ENCODE measurements at places on chromosomes 11 and 22.

GRCh38 chr11:17481905-17482304, 5.3 kb upstream of the ABCC8 start:
- DNase-seq = no peak

DNA sequence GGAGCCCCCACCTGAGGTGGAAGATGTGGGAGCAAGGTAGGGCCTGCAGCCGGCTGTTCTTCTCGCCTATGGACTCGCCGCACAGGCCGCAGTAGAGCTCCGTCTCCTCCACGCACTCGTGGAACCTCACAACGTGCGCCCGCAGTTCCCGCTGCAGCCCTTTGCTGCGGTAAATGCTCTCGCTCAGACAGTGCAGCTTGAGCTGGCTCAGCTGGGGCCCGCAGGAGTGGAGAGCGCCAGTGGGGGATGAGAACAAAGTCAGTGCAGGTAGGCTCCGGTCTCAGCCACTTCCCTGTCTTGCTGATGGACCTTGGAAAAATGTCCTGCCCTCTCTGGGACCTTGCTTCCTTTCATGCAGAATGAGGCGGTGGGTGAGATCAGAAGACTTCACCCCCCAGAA, 10.2 kb downstream of the RAPSN start:
- DNase-seq = no peak

- no peak for DNase-seq
Measured at GRCh38 chr11:118872403-118872821, 11.3 kb upstream of the CXCR5 start.

- no peak for DNase-seq
Measured at GRCh38 chr11:100328626-100329340, 358.3 kb upstream of the ARHGAP42 start.

DNA sequence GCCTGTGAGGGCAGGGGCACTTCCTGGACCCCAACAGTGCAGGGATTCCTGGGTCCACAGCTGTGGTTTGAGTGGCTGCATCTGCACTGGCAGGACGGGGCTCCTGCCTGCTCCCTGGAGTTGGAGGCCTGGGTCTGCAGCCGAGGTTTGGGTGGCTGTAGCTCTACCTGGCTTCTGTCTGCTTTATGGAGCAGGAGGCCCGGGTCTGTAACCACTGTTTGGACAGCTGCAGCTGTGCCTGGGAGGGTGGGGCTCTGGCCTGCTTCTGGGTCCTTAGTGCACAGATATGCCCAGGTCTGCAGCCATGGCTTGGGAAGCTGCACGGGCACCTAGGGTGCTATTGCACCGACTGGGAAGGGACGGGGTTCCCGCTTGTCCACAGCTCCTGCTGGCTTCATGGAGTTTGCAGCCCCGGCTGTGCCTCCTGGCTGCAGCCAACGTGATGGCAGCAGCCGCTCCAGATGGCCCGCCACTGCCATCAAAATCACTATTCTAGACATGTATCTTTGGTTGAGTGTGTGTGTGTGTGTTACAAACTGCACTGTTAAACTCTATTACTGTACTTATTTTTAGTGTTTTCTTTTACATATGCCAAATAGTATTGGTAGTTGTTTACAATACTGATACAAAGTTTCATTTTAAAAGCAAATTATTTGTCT, 412.3 kb upstream of the KIRREL3 start:
- no peak for DNase-seq

- DNase-seq = no peak
Measured at GRCh38 chr11:76747153-76747914, 35.8 kb upstream of the TSKU start.

DNA sequence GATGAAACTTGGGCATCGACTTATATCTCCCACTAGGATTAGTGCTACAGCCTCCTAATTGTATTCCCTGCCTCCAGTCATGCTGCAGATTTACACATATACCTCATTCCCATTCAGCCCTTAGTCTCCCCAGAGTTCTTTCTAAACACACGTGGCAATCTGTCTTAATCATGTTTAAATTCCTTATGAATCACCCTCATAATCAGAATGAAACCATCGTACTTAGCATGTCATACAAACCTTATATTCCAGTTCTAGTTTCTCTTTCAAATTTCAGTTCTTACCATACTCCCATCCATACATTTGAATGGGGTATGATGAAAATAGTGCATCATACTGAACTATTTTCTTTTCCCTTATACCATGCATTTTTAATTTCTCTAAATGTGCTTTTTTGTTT, 6.0 kb upstream of the OR10A2 start:
- no peak for DNase-seq
